ENCODE measurements at places on chromosomes 5 and 9.

DNA sequence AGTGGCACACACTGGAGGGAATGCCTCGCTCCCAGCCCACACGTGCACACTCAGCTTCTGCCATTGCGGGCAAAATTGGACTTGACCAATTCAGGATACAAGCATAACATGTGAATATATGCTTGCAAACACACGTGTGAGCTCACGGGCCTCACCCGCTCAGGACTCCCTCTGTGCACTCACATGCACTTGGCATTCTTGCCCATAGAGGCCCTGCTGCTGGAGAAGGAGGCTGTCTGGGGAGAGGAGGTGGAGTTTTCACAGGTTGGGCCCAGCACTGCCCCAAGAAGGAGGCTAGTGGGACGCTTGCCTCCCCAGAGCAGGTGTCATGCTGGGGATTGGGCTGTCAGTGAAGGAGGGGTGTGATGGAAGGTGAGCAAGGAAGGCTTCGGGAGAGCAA is 1.7 kb downstream of the MYMK start:
- DNase-seq: no peak

DNA sequence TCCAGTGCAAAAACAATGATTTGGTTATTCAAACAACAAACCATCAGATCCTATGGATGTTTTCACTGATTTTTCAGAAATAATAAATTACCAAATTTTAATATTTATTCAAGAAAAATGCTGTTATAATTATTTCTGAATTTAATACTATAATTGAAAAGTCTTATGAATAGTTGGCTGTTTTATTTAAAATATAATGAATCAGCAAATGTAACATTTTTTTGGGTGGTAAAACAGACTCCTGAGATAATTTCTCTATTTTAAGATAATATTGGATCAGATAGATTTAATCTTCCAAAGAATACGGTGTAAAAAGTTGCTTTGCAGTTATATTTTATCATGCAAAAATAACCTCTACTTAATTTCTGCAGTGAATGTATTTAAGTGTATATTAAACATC is 5.3 kb upstream of the GOLGA1 start:
- DNase-seq: no peak

DNA sequence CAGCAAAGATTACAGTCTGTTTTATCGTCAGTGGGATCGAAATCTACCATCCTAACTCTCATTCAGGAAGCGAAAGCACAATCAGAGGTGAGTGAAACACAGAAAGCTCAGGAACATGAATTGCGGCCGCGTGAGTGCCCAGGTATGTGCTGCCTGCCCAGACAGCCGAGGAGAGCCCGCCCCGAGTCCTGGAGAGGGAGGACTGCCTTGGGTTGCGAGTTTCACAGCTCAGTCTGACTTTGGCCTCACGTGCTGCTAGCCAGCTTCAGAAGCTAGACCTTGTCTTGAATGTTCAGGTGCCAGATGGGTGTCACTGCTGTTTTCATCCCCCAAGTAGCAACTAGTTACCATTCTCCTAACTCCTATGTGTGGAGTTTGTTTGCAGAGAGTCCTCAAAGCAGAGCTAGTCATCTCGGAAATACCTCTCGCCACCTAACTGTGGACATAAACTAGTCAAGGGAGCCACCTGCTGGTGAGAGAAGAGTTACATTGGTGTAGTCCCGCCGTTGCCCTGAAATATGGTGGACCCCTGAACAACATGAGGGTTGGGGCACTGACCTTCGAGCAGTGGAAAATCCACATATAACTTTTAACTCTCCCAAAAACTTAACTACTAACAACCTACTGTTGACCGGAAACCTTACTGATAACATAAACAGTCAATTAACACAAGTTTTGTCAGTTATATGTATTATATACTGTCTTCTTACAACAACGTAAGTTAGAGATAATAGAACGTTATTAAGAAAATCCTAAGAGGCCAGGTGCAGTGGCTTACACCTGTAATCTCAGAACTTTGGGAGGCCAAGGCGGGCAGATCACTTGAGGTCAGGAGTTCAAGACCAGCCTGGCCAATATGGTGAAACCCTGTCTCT is 80.9 kb downstream of the GOLPH3 start:
- DNase-seq: no peak

- DNase-seq: no peak
Measured at GRCh38 chr9:92292338-92293074, 991 bp downstream of the IARS1 start.

DNA sequence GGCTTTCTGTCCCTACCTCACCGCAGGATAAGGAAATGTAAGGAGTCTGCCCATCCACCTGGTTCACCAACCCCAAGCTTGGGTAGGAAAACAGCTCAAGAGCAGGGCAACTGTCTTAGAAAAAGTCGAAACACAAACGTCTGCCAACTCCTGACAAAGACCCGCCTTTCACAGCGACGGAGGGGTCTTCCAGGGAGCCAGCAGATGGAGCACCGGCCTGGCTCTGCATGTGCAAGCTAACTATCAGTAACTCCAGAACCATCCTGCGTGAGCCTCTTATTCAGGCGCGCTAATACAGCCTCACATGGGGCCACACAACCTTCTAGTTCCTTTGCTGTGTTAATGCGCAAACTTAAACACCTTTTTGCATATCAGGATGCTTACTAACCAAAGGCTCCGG is 26.9 kb downstream of the CAMSAP1 start:
- no peak for DNase-seq

DNA sequence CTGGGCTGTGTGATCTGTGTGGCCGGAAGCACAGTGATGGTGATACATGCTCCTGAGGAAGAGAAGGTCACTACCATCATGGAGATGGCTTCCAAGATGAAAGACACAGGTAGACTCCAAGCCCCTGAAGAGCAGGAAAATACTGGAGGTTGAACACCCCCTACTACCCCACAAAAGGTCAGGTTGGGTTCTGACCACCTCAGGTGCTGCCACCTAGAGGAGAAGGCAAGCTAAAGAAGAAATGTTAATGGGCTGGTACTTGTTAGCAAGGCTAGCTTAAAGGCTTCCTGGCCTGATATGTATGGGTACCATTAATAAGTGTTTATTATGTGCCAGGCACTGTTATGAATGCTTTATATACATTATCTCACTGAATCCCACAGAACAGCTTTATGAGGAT is 11.7 kb downstream of the NIPAL4 start:
- DNase-seq: no peak
